Fibroblast of skin of abdomen (primary cell): ENCODE measurements at places on chromosomes 4 and X.
A peak's percentile ranks its signal among the peaks of the same experiment; 100 is the strongest.

DNA sequence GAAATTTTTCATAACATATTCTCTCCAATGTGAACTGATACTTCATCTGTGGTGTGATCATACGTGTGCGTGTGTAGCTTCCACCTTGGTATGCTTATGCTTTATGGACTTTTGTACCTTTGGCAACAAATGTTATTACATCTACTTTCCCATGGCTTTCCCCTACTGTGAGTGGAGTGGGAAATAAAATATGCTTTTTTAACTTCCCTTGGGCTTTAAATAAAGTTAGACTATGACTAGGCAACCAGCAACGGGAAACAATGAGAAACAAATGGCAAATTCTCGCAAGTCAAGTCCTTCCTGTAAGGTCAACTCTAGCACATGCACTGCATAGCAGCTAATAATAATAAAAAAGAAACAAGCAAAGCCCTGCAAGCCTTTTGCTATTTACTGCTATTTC lies 205.0 kb upstream of the PDE5A start:
- no peak for DNase-seq

GRCh38 chr4:57403591-57403990 lies 293.4 kb upstream of the IGFBP7 start:
- no peak for DNase-seq

- DNase-seq: no peak
Measured at GRCh38 chr4:52588097-52588496, 71.0 kb downstream of the USP46 start.

GRCh38 chr4:77872723-77873445 lies 10.3 kb downstream of the MRPL1 start:
- no peak for DNase-seq

- peak; percentile 99 for DNase-seq
Measured at GRCh38 chr4:17142232-17142711, 243.8 kb upstream of the LDB2 start.

DNA sequence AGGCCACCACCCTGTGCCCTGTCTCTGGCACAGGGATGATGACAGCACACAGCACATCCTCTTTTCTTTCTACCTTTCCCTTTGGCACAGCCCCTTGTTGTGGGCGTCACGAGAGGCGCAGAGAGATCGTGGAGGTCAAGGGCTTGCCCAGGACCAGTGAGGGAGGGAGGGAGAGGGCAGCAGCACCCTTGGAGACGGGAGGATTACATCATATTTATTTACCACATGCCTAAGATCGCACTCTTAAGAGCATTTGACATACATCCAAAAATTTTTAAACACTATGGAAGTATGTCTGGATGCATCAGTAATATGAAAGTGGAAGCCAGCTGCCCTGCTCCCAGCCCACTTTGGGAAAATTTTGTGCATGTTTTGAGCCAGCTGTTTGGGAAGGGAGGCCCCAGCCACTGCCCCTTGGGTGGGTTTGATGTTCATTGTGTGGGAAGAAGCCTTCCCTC lies 12.7 kb downstream of the WFS1 start:
- peak; percentile 26 for DNase-seq

DNA sequence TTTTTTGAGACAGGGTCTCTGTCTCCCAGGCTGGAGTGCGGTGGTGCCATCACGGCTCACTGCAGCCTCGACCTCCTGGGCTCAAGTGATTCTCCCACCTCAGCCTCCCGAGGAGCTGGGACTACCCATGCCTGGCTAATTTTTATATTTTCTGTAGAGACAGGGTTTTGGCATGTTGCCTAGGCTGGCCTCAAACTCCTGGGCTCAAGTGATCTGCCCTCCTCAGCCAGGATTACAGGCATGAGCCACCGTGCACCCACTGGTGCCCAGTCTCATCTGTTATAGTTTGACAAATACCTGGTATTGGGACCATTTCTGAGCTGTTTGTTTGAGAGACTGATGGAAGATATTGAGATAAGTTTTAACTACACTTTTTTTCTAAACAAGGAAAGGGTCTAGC lies 57.5 kb upstream of the SMIM10 start:
- no peak for DNase-seq

DNA sequence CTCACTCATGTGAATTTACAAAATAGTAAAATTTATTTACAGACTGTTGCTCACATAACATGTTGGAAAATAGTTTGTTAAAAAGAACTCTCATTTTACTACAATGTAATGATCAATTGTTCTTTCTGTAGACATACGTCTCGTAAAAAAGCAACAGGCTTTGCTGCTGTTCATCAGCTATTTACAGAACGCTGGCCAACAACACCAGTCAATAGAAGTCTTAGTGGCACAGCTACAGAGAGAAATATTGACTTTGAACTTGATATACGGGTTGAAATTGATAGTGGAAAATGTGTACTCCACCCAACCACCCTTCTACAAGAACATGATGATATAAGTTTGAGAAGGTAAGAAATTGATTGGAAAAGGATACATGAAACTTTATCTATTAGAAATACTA lies 47.6 kb upstream of the ADAD1 start:
- DNase-seq: no peak

- DNase-seq: no peak
Measured at GRCh38 chr4:95431678-95432077, 117.1 kb downstream of the UNC5C start.

- no peak for DNase-seq
Measured at GRCh38 chr4:43776371-43776770, 672.2 kb downstream of the KCTD8 start.

DNA sequence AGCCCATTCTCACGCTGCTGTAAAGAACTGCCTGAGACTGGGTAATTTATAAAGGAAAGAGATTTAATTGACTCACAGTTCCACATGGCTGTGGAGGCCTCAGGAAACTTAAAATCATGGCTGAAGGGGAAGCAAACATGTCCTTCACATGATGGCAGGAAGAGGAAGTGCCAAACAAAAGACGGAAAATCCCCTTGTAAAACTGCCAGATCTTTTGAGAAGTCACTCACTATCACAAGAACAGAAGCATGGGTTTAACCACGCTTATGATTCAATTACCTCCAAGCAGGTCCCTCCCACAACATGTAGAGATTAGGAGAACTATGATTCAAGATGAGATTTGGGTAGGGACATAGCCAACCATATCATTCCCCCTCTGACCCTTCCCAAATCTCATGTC lies 335.5 kb downstream of the IL15 start:
- DNase-seq: no peak

DNA sequence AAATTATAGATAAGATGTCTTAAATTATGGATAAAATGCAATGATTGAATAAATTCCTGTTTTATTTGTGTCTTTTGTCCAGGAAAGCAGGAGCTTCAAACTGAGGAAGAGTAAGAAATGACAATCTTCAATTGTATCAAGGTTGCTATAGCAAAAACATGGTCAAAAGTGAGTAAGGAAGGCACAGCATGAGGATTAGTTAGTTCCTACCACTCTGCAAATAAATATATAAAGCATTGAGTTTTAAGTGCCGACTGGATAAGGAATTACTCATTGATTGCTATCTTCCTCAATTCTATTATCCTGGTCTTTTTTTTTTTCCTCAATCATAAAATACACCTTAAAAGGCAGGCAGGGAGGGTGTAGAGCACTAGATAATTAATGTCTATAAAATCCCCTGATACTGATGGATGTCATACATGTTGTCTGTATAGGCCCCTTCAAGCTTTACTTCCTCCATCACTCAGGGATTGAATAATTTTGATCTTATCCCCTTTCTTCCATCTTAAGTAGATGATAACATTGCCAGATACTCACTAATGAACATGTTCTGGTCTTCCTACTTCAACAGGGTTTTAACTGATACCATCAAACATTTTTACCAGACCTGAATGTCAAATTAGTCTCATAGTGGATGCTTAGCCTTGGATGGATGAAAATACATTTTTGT lies 86.6 kb downstream of the MID1 start:
- DNase-seq: no peak
